Hindlimb muscle (tissue), 1 donor: ENCODE measurements at places on chromosomes 12 and 14.

DNA sequence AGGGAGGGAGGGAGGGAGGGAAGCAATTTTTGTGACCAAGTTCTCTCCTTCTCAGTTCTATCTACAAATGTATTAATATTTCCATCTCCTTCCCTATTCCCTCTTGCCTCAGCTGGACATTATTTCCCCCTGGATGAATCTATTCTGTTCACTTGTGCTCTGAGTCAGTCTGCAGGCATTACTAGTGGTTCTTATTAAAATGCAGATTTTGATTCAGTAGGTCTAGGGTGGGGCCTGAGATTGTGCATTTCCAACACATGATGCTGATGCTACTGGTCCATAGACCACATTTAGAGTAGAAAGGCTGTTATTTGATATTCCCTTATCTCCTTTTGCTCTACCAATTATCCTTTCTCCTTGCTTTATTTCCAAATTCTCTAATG is 40.1 kb upstream of the YAF2 start:
- DNase-seq = no peak

GRCh38 chr12:66978802-66979201 is 290.4 kb upstream of the CAND1 start:
- no peak for DNase-seq

DNA sequence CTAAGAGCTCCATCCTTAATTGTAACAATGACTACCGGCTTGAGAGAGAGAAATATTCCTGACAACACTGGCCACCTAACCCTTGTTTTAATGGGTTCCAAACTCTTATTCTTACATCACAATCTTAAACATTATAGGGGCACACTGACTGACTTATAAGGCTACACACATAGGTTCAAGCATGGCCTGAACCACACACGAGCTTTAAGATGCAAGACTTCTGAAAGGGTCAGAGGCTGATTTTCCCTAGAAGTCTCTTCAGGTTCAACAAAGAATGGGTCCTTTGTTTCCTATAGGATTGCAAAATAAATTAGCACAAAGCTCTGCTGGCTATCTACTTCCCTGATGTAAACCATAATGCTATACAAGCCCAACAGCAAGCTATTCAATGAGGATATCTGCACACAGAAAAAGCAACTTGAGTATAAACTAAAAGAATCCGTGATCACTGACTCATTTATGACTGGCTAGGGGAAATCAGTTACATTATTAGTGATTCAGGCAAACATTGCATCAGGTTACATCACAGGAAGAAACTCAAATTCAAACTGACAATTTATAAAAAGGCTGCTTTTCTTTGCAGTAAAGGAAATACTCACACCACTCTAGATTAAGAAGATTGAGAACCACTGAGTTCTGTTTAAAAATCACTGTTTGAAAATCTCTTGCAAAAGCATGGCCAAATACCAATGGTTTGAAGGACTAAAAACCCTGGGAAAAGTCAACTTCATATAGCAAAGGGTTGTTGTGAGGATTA is 8.5 kb downstream of the BTG1 start:
- no peak for DNase-seq

DNA sequence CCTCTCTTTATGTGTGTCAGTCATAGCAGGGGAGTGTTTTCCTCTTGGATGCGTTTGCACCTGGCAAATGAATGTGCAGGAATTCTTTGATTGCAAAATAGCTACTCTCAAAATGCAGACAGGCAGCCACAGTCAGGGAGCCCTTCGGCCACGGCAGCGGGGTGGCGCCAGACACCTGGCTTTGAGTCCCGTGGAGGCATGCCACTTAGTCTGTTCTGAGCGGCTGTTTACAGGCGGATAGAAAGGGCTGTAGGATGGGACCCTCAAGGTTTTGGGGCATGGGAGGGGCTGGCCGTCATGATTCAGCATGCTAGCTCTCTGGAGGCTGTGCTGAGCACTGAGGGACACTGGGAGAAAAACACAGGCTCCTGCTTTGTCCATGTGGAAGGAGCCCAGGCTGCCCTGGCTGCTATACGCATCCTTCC is 117.1 kb downstream of the SLC25A47 start:
- peak; percentile 79 for DNase-seq

GRCh38 chr12:99249543-99249942 is 398.0 kb upstream of the GARIN6 start:
- DNase-seq = no peak
